Tracheal epithelial cell (primary cell): ENCODE measurements at places on chromosomes 13 and 19. TPM values are rescaled to one million over a fixed set of nuclear protein-coding genes. Genes with fewer than 3 reads are reported as not detected.

The TEX101 gene
- total RNA-seq: not detected in 2 replicates

The SBSN gene
- total RNA-seq: 2.3 and 16.6 TPM in 2 replicates

The IFNL1 gene
- not detected in 2 replicates for total RNA-seq

The ZNF442 gene
- total RNA-seq: 1.9 and 2.1 TPM in 2 replicates

The ASPDH gene
- total RNA-seq: not detected in 2 replicates

The HSD11B1L gene
- 14.5 and 19.3 TPM in 2 replicates for total RNA-seq

The PRTN3 gene
- not detected in 2 replicates for total RNA-seq

The KCNN4 gene
- 22.8 and 24.8 TPM in 2 replicates for total RNA-seq

The WBP4 gene
- 6.0 and 6.5 TPM in 2 replicates for total RNA-seq

The FFAR3 gene
- total RNA-seq: not detected in 2 replicates

The ZNF253 gene
- total RNA-seq: 2.9 and 4.5 TPM in 2 replicates

The CYP2A7 gene
- not detected in 2 replicates for total RNA-seq

The PTH2 gene
- not detected in 2 replicates for total RNA-seq

The ITGBL1 gene
- 0.24 TPM in 1 of 2 replicates, not detected in the other for total RNA-seq

The VSTM2B gene
- total RNA-seq: not detected in 2 replicates

The ZNF579 gene
- 3.8 and 5.5 TPM in 2 replicates for total RNA-seq

The ZNF844 gene
- total RNA-seq: 2.3 and 3.6 TPM in 2 replicates

The NOVA2 gene
- under 0.01 TPM in 1 of 2 replicates, not detected in the other for total RNA-seq

The SRRM5 gene
- not detected in 2 replicates for total RNA-seq

The ZSCAN4 gene
- 0.24 TPM in 1 of 2 replicates, not detected in the other for total RNA-seq

The CATSPERD gene
- not detected in 2 replicates for total RNA-seq

The CALM3 gene
- total RNA-seq: 47.7 and 84.1 TPM in 2 replicates
